ENCODE measurements at places on chromosomes 2 and 18.

DNA sequence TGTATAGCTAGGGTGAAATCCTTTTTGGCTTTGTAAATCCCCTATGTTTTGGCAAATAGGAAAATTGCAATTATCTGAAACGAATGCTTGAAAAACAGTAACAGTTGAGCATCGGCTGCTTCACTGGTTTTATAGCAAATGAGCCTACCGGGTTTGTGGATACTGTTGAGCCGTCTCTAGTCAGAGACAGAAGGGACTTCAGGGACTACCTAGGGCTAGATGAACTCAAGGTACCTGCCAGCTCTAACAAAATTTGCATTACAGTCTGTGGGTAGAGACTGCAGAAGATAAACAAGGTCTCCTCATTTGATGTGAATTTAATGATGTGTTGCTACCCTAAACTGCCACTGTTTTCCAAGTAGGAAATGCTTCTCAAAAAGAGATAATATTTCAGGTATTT, 101.1 kb downstream of the EML6 start:
- no peak for DNase-seq

- no peak for DNase-seq
Observed at GRCh38 chr2:55296393-55296792, 27.4 kb upstream of the MTIF2 start.

- no peak for DNase-seq
Observed at GRCh38 chr18:6994056-6994770, 123.4 kb downstream of the LAMA1 start.

DNA sequence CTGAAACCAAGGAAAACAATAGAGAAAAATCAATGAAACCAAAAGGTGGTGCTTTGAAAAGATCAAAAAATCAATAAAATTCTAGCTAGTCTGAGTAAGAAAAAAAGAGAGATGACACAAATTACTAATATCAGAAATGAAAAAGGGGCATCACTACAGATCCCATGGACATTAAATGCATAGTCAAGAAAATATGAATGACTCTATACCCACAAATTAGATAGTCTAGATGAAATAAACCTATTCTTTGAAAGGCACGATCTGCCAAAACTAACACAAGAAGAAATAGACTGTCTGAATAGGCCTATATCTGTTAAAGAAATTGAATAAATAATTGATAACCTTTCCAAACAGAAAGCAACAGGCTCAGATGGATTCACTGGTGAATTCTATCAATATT, 15.2 kb upstream of the DSG3 start:
- no peak for DNase-seq

- no peak for DNase-seq
Observed at GRCh38 chr2:102005989-102006885, 14.5 kb downstream of the IL1R2 start.

GRCh38 chr2:148302526-148302925, 281.6 kb downstream of the MBD5 start:
- no peak for DNase-seq

GRCh38 chr2:113341191-113341869, 62.6 kb upstream of the PAX8 start:
- DNase-seq = no peak

- DNase-seq = no peak
Observed at GRCh38 chr2:214076527-214076926, 334.3 kb upstream of the VWC2L start.

- no peak for DNase-seq
Observed at GRCh38 chr2:135585586-135585985, 54.3 kb downstream of the R3HDM1 start.

DNA sequence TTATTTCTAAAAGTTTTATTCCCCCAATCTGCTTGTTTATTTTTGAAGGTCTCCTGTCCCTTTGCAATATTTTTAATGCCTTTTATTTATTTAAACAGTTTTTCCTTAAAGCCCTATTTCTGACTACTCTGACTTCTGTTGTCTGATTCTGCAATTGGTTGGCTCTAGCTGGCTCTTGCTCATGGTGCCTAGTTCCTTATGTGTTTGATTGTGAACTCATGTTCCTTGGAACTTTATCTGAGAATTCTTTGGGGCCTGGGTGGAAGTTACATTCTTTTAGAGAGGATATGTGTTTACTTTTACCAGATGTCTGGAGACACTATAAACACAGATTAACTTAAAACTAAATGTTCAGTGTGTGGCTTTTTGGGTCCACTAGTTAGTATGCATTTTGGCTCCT, 175.9 kb downstream of the DYSF start:
- no peak for DNase-seq

GRCh38 chr2:103276869-103277268, 515.0 kb downstream of the TMEM182 start:
- DNase-seq = no peak

DNA sequence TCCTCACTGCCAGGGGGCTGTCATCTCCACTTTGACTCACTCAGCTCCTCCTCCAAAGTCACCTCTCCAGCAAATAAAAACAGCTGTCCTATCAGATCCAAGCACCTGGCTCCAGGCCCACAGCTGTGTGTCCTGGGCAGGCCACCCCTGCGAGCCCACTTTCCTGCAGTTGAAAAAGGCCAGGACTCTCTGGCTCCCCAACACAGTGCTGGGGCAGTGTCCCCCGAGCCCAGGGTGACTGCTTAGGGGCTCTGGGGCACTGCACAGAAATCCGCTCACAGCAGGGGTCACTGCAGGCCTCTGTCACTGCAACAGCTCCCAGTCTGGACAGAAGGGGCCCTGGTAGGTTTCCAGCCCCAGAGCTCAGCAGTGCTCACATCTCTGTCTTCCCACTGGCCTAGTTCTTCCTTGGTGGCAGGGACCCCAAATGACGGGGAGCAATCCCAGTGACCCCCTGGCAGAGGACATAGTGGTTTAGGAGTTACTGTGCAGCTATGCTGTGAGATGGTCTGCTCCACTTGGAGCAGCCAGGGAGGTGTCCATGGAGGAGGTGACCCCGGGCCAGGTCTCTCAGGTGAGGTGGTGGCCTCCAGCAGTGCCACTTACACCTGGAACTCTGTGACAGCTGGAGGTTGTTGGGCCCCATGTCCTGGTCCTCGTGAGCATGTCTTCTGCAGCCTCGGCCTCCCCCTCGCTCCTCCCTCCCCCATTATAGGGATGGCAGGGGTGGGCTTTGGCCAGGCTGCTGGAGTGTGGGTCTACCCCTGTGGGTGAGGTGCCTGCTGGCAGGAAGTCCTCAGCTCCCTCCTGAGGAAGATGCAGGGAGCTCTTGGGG, 35.5 kb downstream of the HS6ST1 start:
- DNase-seq = no peak

- no peak for DNase-seq
Observed at GRCh38 chr18:35479911-35480586, 17.7 kb downstream of the INO80C start.

- DNase-seq = no peak
Observed at GRCh38 chr18:75269124-75269680, 58.6 kb downstream of the TSHZ1 start.

DNA sequence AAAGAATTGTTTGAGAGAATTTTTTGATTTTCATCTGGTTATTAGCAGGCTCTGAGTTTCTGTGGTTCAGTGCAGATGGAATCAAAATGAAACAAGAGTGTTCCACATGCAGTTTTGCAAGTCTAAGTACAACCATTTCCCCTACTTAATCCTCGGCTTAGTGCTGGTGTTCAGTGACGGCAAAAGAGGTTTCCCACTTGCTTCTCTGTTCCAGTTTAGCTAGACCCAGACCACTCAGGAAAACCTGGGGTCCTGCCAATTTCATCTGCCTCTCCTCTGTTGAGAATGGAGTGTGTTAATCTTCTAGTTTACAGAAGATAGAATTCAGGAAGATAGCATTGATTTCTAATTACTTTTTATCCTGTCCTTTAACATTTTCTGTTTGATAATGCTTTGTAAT, 996.2 kb upstream of the FANCL start:
- no peak for DNase-seq

GRCh38 chr2:218773881-218774280, 8.1 kb upstream of the CYP27A1 start:
- DNase-seq = no peak

DNA sequence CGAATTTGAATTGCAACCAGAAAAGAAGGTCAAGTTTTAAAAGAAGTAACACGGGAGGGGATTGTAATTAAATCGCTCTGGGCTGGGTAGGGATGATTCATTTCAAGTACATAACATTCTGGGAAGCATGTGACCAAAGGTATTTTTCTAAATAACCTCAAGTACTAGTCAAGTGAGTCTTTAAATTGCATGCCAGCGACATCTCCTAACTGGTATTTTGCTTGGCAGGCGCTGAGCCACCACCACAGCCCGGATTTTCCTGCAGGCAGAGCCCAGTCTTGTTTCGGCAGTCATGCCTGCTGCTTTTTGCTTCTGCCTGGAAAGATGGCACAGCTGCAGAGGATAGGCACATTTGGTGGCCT, 33.7 kb upstream of the NPAS2 start:
- no peak for DNase-seq

DNA sequence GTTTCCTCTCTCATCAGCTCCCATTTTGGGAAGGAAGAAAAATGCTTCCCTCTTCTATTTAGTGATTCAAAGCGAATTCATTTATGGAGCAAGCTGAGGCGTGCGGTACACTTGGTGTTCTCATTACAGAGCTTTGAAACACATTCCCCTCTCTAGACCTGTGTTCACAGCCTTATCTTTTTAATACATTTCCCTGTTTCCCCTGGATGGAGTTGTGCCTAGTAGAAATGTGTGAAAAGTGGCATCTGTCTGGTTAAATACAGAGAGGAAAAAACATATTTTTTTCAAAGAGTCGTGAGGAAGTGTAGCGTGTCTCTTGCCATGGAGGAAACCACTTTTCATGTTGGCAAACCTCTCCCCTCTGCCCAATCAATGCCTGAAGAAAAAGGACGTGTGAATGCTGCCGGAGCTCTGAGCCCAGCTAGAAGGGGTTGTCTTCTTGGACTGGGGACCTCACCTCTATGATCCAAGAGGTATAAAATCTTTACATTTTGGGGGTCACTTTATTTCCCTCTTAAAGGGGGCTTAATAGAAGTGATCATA, 52.4 kb downstream of the DPP4 start:
- no peak for DNase-seq

GRCh38 chr18:78816916-78817315, 162.7 kb upstream of the SALL3 start:
- no peak for DNase-seq

DNA sequence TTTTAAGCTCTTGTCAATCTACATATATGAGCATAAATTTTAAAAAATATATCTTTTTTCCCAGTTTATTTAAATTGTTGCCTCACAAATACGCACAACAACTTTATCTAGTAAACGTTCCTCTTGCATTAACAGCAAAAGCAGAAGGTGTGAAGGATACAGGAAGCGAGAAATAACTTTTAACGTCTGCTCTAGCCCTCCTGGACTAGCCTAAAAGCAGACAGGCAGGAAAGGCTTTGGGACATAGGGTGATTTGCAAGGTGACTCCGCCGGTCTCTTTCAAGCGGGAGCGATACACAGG, 434 bp upstream of the DUSP19 start:
- no peak for DNase-seq

GRCh38 chr2:5590886-5591285, 101.3 kb upstream of the SOX11 start:
- no peak for DNase-seq

DNA sequence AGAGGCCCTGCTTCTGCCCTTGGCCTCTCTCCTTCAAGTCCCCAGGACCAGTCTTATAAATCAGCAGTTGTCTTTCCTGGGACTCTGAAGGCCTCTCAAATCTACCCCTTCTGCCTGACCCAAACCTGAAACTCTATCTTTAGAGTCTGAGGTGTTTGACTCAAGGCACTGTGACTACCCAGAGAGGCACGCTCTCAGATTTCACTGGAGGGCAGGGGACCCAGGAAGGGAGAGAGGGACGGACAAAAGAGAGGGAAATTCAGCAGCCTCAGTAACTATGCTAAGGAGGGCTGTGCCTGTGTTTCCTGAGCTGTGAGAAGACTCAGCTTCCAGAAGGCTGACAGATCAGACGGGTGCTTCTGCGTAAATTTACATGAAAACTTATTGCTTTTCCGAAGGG, 217.8 kb downstream of the HAUS1 start:
- DNase-seq = no peak

- DNase-seq = no peak
Observed at GRCh38 chr2:216108310-216108966, 710 bp upstream of the XRCC5 start.

- DNase-seq = no peak
Observed at GRCh38 chr18:67582488-67582887, 66.0 kb upstream of the DSEL start.

DNA sequence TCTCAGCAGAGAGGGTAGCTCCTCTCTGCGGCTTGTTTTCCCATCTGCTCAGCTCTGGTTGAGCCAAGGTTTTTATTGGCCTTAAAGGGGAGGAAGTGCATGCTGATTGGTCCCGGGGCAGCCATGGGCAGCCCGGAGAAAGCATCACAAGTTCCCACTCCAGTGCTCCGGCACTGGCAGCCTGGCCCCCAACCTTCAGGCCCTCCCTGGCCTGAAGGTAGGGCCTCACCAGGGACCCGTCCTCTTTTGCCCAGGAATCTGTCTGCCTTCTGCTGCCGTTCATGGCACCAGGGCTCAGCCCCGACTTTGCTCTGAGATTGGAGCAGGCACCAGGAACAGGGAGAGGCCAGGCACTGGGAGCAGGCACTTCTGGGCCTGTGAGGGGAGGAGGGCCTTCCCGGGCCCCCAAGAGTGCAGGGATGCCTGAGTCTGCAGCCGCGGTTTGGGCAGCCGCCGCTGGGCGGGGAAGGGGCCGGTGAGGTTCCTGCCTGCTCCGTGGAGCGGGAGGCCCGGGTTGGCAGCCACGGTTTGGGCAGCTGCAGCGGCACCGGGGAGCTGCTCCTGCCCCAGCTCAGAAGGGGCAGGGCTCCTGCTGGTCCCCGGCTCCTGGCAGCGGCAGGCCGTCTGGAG, 17.5 kb upstream of the ILKAP start:
- no peak for DNase-seq

DNA sequence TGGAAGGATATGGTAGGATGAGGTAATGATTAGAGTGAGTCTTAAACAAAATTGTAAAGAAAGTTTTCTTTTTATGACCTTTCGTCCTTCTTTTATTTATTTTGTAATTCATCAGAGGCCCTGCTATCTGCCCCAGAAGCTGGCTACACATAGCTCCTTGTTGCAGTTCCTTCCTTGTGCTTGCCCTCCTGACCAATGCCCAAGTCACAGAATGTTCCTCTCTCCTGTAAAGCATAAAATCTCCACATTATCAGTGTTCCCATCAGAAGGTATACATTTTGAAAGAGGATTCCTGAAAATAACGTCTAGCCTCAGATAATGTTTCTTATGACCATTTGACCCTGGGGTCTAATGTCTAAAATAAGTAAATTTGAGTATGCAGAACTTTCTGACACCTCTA, 78.3 kb downstream of the RND3 start:
- no peak for DNase-seq

DNA sequence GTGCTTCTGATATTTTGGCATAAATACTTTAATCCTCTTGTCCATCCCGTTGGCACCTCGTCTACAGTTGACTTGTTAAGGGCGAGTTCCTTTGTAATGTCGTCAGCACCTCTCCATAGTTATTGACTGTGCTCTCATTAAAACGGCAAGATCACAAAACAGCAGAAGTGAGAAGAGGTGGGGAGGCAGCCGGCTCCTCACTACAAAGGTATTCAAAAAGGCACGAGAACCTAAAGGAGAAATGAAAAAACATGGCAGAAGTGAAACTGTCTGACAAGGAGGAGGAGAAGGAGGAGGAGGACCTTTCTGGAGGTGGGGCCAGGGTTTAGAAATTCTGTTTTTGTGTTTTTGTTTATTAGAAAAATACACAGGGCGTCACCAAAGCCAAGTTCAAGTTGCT, 235.6 kb downstream of the BCL11A start:
- no peak for DNase-seq

Measured in activated CD8-positive, alpha-beta memory T cell treated with anti-CD3 and anti-CD28 coated beads, Interleukin-2, amount 50 U/mL, for 4 hours (primary cell).